ENCODE measurements at places on chromosomes 4 and X.
A peak's percentile ranks its signal among the peaks of the same experiment; 100 is the strongest.

GRCh38 chr4:66955784-66956183 lies 589.5 kb downstream of the CENPC start:
- DNase-seq: no peak

GRCh38 chr4:57071326-57071725 lies 38.9 kb downstream of the IGFBP7 start:
- no peak for DNase-seq

GRCh38 chr4:89364541-89364940 lies 56.9 kb upstream of the GPRIN3 start:
- no peak for DNase-seq

- peak; percentile 20 for DNase-seq
Measured at GRCh38 chr4:165355900-165356300, 22.9 kb upstream of the CPE start.

DNA sequence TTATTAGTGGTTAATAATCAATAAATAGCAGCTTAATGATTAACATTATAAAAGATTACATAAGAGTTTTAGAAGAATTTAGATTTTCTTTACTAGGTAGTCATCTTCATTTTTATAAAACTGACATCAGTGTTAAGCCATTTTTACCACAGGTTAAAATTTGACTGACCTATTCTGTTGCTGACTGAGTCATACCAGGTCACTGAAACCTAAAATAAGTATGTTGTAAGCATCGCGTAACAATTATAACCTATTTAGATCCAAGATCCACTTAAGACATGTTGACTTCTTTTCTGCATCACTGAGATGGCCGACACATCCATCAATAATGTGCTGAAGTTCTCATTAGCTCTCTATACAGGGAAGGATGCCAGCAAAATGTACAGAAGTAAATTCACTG lies 36.7 kb downstream of the ARX start:
- no peak for DNase-seq

- no peak for DNase-seq
Measured at GRCh38 chrX:97290199-97290598, 406.5 kb downstream of the RPA4 start.

GRCh38 chr4:8675383-8675782 lies 82.8 kb downstream of the CPZ start:
- DNase-seq: no peak

DNA sequence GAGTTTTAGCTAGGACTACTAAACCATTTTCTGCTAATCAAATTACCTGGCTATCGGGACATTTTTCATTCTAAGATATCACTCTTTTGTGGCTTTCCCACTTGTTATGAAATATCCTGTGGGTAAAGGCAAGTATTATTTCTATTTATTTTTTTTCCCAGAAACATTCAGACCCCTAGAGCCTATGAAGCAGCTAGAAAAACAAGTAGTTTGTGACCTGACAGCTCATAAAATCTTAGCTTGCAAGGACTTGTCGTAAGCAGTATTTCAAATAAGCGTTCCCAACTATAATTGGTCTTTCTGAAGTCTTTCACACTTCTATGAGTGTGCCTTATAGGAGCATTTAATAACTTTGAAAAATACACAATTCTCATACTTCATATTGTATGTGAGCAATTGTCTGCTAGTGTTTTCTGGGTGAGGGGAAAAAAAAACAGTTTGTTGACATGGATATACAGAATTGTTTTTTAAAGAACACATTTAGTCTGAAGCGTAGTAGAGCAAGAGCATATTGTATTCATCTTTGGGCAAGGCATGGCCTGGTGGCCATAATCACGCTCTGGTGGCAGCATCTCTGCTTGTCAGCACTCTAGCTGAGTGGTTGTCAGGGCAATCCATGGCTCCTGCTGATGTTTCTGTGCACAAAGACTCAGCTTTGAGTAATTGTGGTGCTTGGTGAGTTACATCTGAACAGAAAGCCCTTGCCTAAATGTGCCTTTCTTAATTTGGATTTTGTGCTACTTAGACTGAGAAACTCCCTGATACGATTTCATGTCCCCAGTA lies 2.6 kb downstream of the MCUB start:
- DNase-seq: no peak

DNA sequence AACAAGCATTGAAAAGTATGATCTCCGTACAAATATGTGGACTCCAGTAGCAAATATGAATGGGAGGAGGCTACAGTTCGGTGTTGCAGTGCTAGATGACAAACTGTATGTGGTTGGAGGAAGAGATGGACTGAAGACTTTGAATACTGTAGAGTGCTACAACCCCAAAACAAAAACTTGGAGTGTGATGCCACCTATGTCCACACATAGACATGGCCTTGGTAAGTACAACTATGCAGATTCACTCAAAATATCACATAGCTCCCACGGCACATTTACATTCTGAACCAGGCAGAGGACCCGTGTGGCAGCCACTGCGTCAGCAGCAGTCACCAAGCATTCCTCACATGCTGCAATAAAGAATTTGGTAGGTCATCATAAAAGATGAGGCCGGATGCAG lies 41.3 kb downstream of the KLHL5 start:
- DNase-seq: no peak

DNA sequence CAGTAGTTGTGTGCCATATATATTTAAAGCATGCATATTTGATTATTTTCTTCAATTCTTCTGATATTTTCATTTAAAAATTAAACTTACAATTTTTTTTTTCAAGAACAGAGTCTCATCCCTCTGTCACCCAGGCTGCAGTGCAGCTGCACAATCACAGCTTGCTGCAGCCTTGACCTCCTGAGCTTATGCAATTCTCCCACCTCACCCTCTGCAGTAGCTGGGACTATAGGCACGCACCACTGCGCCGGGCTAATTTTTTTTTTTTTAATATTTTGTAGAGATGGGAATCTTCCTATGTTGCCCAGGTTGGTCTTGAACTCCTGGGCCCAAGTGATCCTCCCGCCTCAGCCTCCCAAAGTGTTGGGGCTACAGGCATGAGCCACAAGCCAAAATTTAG lies 5.8 kb upstream of the DCLK2 start:
- no peak for DNase-seq

GRCh38 chr4:159706704-159707103 lies 603.8 kb downstream of the RAPGEF2 start:
- DNase-seq: no peak

DNA sequence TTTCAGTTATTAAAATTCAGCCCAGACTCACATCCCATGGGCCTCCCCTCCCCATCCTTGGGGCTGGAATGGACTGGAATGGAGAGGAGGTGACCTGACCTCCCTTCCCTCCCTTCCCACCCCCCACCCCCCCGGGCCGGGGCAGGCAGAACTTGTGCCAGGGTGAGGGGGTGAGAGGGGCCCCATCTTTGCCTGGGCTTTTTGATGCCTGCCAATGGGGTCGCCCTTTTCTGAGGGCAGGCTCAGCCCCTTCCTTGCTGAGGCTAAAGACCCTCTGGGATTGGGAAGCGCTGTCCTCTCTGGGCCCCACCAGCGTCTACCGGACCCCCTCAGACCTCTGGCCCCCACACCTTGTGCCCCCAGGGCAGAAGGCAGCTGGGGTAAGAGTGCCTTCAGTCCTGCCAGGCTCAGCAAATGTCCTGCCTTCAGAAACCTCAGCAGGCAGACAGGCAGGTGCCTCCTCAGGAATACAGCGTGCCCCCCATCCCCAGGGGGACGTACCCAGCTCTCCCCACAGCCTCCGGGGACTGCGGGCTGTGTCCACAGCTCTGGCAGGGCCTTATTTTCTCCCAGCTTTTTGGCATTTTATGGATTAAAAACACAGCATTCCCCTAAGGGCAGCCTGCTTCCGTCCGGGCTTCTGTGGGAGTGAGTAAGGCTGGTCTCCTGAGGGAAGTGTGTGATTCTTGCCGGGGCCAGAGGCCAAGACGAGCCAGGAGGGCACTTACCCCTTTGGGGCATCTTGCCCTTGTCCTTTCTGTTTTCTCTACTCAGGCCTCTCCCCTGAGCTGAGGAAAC lies 12.6 kb upstream of the CCNQ start:
- no peak for DNase-seq

- peak; percentile 66 for DNase-seq
Measured at GRCh38 chrX:72060196-72060920, 71.4 kb downstream of the RTL5 start.

DNA sequence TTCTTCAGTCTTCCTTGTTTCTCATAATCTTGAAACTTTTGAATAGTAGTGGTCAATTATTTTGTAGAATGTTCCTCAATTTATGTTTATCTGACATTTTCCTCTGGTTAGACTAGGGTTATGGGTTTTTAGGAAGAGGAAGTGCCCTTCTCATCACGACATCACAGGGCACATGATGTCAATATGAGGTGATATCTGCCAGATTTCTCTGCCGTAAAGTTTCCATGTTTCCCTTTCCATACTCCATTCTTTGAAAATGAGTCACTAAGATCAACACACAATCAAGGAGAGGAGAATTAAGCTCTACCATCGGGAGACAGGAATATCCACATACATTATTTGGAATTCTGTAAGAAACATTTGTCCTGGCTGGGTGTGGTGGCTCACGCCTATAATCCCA lies 28.4 kb downstream of the RP2 start:
- no peak for DNase-seq

All from substantia nigra (tissue), 51 donors.